ENCODE measurements at places on chromosomes 7 and 10. TPM values are rescaled to one million over a fixed set of nuclear protein-coding genes. Genes with fewer than 3 reads are reported as not detected.

DNA sequence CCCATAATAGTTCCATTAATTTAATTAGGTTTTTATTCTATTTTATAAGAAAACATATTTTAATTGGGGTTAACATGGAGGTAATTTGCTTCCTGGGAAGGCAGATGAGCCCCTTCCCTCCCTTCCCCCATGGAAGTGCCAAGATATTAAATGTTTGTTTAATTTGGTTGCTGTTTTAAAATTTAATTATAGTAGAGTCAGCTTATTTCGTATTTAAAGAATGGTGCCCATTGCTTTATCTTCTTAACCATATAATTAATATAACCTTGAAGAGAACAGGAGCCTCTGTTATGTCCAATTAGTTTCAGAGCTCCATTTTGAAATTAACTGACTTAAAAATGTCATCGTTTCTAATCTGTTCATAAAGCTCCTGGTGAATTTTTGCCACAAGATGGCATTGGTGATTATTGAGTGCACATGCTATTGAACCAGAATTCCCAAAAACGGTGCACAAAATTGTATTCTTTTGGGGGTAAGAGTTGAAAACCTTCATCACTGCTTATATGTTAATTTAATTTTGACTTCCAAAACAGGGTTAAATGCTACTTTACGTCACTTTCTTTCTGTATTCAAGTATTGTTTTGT is 26.0 kb downstream of the KLHDC10 start:
- no peak overlapping the region for H3K27ac ChIP-seq
- peaks cover 2% of the 10 kb centered on the region for H3K4me1 ChIP-seq
- no peak overlapping the region for H3K4me3 ChIP-seq
- no peaks in the 10 kb centered on the region for H3K27me3 ChIP-seq

- H3K36me3 ChIP-seq, result peaks cover 11% of the 10 kb centered on the region
- no peak overlapping the region for H3K4me3 ChIP-seq
- H3K27me3 ChIP-seq, result no peaks in the 10 kb centered on the region
- no peak overlapping the region for H3K27ac ChIP-seq
Observed at GRCh38 chr7:77497079-77497478, 40.0 kb upstream of the PTPN12 start.

The THNSL1 gene
- 4.2 TPM for total RNA-seq

The CRPPA gene
- total RNA-seq, result 0.86 TPM

DNA sequence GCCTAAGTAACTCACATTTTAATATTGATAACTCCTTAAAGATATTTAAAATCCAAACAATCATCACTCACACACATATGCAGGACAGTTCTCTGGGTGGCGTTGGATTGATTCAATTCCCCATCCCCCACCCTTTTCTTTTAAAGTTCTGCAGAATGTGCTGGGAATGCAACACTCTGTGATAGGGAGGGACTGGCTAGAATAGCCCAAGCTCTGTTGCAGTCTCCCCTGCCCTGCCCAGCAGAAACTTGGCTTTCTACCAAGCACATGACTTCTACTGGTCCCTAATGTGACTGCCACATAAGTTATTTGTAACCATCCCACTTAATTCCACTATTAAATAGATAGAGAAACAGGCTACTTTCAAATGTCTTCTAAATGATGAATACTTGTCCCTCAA is 55.2 kb downstream of the TWIST1 start:
- no peak for DNase-seq
- H3K4me3 ChIP-seq, result no peak overlapping the region
- no peaks in the 10 kb centered on the region for H3K36me3 ChIP-seq

The KLF14 gene
- not detected for total RNA-seq

GRCh38 chr7:74625446-74625845 is 32.1 kb upstream of the GTF2I start:
- no peak overlapping the region for H3K27ac ChIP-seq
- peaks cover 4% of the 10 kb centered on the region for H3K4me1 ChIP-seq
- H3K36me3 ChIP-seq, result no peaks in the 10 kb centered on the region
- no peaks in the 10 kb centered on the region for H3K27me3 ChIP-seq
- no peak overlapping the region for H3K4me3 ChIP-seq

DNA sequence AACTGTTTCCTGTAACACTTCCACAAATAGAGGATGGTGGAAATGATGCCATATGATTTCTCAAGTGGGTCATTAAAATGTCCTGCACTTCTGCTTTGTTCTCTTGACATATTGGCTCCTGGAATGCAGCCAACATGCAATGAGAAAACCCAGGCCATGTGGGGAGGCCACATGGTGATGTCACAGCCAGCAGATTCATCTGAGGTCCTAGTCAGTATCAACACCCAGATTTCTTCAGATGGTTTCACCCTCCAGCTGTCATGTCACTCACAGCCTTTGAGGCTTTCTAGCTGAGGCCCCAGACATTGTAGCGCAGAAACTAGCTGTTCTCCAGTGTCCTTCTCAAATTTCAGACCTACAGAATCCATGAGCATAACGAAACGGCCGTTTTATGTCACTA is 102.3 kb upstream of the NUPR2 start:
- DNase-seq, result no peak
- no peak overlapping the region for H3K27ac ChIP-seq
- no peak overlapping the region for H3K4me3 ChIP-seq
- H3K27me3 ChIP-seq, result no peaks in the 10 kb centered on the region

DNA sequence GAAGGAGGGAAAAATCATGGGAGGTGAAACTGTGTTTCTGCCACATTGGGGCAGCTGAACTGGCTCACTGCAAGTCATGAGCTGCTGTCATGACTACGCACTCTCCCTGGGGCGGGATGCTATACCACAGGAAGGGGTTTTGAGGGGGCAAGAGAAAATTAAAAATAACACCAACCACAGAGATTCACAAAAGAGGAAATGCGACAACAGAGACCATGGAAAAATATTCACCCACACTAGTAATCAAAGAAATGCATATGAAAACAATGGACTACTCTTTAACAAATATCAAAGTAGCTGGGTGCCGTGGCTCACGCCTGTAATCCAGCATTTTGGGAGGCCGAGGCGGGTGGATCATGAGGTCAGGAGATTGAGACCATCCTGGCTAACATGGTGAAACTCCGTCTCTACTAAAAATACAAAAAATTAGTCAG is 65.2 kb upstream of the TM9SF3 start:
- H3K4me1 ChIP-seq, result peaks cover 52% of the 10 kb centered on the region
- H3K27ac ChIP-seq, result peak overlapping the region; percentile 39
- peaks cover 3% of the 10 kb centered on the region for H3K36me3 ChIP-seq
- H3K27me3 ChIP-seq, result no peaks in the 10 kb centered on the region
- peak; percentile 35 for DNase-seq

The TFPI2 gene
- total RNA-seq, result 0.34 TPM

DNA sequence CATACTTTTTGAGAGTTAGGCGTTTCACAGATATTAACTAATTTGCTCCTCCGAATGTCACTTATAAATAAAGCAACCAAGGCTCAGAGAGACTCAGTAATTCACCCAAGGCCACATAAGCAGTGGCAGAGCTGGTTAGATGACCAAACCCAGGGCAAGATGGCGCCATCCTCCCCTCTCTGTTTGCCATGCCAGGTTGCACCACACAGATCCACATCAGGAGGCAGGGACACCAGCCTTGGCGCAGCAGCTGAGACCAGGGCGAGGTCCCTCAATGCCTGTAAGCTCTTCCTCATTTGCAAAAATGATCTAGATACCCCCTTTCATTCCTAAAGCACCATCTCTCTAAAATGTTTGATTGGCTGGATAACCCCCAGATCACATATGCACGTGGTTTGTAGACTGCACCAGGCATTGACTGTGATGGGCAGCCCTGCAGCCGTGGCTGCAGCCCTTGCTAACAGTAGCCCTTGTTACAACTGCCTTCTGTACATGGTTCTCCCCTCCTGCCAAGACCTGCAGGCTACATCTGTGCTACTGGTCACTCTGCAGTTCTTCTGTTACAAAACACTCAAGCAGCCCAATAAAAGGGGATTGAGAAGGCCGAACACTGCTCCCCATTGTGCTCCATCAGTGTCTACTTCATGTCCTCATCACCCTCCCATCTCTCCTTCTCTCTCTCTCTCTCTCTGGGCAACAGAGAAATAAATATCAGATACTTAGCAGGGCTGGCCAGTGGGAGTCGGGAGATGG is 298.6 kb downstream of the PRPF18 start:
- H3K27ac ChIP-seq, result no peak overlapping the region
- H3K4me1 ChIP-seq, result peaks cover 12% of the 10 kb centered on the region
- H3K4me3 ChIP-seq, result no peak overlapping the region
- no peaks in the 10 kb centered on the region for H3K36me3 ChIP-seq

The TSPAN33 gene
- 17.3 TPM for total RNA-seq

The LIPJ gene
- not detected for total RNA-seq

The ZNF239 gene
- total RNA-seq, result 1.3 TPM

Data from activated T-cell treated with anti-CD3 and anti-CD28 coated beads, Interleukin-2, amount 50 U/mL, for 72 hours (primary cell).